Activated CD4-positive, alpha-beta memory T cell treated with anti-CD3 and anti-CD28 coated beads for 36 hours (primary cell): ENCODE measurements at places on chromosomes 12 and 14. TPM values are rescaled to one million over a fixed set of nuclear protein-coding genes. Genes with fewer than 3 reads are reported as not detected.

- DNase-seq: peak; percentile 64
Observed at GRCh38 chr12:101670007-101670671, 27.3 kb upstream of the CHPT1 start.

Gene MYL2
- total RNA-seq: not detected

- no peak for DNase-seq
Observed at GRCh38 chr12:70985850-70986249, 65.3 kb upstream of the PTPRR start.

Gene CIROP
- total RNA-seq: not detected

Gene ANKRD33
- total RNA-seq: not detected

Gene NOXRED1
- total RNA-seq: 0.59 TPM

- DNase-seq: peak; percentile 75
Observed at GRCh38 chr14:98174041-98174440, 1098.0 kb downstream of the BCL11B start.

Gene RAD51AP1
- 49.7 TPM for total RNA-seq

GRCh38 chr14:36176524-36176923 lies at the start of gene PTCSC3:
Gene PTCSC3, minus strand, starts transcription at chr14:36176722.
- DNase-seq: no peak

DNA sequence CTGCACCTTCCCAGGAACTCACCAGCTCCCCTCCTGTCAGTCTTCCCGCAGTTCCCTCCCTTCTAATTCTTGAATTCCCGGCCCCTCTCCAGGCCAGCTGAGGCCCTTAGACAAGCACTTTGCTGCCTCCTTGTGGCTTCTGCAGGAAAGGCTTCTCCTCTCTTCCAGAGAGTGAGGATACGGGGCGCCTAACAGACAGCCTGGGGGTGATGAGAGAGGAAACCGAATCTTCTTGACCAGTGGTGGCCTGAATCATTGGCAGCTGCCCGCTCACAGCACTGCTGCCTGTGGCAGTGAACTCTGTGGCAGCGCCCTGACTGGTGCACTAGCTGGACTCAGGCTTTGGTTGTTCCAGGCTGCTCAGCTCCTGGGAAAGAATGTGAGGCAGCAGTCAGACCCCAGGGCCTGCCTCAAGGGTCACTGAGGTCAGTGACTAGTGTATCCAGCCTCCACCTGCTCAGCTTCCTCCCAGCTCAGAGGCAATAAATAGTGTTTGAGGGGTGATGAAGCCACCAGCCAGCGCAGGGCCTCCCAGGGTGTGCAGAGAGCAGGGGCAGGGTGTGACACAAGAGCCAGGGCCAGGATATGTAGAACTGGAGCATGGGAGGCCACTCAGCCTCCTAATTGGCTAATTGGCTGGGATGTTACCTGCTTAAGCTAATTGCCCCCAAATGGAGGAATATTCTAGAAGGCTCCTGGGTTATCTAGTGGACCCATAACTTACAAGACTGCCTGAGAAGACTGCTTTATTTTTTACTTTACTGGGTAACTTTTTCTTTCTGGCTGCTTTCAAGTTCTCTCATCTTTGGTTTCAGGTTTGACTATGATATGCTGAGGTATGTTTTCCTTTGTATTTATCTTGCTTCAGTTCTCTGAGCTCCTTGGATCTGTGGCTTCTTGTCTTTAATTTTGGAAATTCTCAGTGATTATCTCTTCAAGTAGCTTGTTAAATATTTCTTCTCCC lies 12.9 kb upstream of the MCRS1 start:
- peak; percentile 65 for DNase-seq

GRCh38 chr14:82230748-82231147 lies 697.1 kb upstream of the SEL1L start:
- no peak for DNase-seq

DNA sequence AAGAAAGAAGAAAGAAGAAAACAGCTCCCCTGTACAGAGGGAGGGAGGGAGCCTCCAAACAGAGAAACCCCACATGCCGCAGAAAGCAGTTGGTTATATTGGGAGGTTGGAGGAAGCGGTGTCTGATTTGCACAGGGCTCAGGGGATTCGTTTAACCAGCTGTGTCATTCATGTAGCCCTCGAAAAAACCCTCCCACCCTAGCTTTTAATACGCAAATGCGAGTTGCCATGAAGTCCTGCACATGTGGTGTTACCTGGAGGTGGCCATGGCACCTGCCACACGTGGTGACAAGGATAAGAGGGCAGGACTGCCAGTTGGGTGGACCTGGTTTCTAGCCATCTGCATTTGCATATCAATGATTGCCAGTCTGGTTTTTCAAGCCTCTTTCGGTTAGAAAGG lies 40.9 kb downstream of the TMEM30B start:
- no peak for DNase-seq

GRCh38 chr12:101885912-101886561 lies 8.7 kb downstream of the DRAM1 start:
- DNase-seq: no peak
